ENCODE measurements at places on chromosomes 16 and 17.

- DNase-seq: no peak
Observed at GRCh38 chr16:49424961-49425360, 51.4 kb downstream of the C16orf78 start.

- DNase-seq: peak; percentile 84
Observed at GRCh38 chr17:74870512-74870911, 2.3 kb downstream of the FDXR start.

DNA sequence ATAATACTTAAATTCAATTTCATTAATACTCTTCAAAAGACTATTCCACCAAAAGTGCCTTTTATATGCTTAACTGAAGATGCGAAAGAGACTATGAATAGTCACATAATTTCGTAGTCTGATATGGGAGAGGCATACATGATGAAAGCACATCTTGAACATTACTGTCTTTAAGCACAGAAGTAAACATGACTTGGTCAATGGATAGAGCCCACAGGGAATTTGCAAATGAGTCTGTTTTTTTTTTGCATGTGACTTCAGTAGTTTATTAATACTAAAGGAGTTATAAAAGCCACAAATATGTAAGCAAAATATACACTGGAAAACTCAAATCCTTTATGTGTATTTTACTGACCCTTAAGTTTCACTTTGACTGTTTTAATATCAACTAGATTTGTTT lies 15.9 kb downstream of the ADPRM start:
- no peak for DNase-seq

GRCh38 chr17:57174591-57174990 lies 81.7 kb upstream of the MSI2 start:
- DNase-seq: no peak

- no peak for DNase-seq
Observed at GRCh38 chr17:42629411-42630009, 20.0 kb downstream of the TUBG1 start.

DNA sequence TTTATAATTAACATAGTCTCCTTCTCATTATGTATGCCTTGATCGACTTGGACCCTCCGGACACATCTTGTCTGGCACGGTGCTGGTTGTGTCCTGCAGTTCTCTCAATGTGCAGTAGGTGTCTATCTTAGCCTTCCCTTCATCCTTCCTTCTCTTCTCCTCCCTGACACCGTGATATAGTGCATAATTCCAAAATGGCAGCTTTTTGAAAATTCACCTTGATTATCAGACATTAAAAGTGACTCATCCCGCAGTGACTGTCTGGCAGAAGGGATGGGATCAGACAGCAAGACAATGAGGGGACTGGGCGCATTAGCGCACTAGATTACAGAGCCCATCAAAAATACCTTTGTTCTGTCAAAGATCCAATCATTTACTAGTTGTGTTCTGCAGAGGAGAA lies 70.0 kb upstream of the PMFBP1 start:
- peak; percentile 73 for DNase-seq

DNA sequence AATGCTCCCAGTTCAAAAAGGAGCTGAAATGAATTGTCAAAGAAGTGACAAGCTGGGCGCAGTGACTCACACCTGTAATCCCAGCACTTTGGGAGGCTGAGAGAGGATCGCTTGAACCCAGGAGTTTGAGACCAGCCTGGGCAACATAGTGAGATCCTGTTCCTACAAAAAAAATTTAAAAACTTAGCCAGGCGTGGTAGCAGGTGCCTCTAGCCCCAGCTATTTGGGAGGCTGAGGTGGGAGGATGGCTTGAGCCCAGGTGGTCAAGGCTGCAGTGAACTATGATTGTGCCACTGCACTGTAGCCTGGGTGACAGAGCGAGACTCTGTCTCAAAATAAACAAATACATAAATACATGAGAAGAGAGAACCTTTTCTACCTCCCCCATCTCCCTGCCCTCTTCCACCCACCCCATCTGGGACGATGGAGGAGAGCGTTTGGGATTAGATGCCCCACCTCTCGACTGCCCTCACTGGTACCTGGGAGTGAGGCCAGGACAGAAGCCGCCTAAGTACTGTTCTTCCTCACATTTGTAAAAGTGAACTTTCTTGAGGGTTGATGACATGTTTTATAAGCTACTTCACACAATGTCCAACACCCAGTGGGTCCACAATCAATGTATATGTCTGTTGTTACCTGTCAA lies 2.4 kb downstream of the IL4R start:
- no peak for DNase-seq

DNA sequence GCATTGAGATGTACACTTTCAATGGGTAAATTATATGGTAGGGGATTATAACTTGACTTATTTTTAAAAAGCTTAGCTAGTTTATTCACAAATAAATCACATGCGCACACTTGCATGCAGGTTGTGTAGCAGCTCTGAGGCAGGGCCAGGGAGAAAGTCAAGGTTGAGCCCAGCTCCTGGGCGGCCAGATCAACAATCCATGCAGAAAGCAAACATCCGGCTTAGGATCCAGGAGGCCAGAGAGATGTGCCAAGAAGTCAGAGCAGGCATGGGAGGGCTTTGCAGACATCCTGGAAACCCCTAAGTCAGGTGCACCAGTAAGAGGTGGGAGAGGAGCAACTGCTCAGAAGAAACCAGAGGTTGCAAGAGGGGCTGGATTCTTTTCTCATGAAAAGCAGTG lies 186.5 kb downstream of the AXIN2 start:
- DNase-seq: no peak

DNA sequence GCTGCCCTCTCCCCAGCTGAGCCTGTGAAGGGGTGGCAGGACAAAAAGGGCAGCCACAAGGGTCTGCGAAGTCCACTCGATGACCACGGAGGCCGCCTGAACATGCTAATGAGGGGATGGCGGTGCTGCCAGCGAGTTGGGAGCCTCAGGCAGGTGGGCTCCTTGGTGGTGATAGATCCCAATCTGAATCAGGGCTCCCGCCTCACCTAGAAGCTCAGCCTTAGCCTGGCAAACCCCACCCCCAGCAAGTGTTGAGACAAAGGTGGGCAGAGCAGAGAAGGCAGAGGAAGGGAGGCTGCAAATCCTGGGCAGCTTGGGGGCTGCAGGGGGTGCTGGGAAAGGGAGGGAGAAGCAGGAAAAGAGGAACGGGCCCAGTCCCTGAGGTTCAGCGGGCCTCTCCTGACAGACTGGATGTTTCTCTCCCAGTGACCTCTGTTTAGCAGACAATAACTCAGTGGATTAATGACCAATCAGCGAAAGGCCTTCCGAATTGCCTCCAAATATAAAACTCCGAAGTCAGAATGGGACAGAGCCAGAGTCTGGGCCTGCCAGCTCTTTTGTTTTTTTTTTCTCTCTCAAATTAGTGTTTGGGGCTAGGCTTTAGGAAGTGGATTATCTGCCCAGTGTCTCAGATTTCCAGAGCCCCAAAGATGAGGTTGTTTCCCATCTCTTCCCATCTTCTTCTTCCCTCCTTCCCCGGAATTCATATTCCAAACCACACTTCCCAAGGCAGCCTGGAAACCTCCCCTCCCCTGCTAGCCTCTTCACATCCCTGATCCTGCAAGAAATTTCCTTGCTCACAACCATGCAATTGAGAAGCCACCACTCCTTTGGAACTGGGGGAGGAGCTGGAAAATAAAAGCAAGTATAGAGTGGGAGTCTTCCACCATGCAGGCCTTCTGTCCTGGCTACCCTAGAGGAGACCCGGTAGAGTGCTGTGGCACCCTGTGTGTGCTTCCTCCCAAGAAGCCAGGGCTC lies 15.2 kb upstream of the HOXB2 start:
- peak; percentile 64 for DNase-seq

DNA sequence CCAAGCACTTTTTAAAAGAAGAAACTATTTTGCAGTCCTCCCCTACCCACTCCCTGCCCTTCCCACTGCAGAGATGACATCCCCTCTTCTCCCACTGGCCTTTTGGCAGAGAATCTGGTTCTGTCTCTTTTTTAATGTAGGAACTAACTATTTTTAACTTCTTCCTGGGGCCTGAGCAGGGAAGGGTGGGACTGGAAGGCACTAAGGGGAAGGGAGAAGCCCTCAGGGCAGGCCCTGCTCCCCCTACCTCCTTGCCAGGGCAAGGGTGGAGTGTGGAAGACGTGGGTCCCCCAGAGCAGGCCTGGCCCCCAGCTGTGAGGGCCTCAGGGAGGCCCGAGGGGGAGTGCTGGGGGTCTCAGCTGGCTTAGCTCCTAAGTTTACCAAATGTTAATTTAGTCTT lies 19.5 kb downstream of the UNC13D start:
- DNase-seq: no peak

DNA sequence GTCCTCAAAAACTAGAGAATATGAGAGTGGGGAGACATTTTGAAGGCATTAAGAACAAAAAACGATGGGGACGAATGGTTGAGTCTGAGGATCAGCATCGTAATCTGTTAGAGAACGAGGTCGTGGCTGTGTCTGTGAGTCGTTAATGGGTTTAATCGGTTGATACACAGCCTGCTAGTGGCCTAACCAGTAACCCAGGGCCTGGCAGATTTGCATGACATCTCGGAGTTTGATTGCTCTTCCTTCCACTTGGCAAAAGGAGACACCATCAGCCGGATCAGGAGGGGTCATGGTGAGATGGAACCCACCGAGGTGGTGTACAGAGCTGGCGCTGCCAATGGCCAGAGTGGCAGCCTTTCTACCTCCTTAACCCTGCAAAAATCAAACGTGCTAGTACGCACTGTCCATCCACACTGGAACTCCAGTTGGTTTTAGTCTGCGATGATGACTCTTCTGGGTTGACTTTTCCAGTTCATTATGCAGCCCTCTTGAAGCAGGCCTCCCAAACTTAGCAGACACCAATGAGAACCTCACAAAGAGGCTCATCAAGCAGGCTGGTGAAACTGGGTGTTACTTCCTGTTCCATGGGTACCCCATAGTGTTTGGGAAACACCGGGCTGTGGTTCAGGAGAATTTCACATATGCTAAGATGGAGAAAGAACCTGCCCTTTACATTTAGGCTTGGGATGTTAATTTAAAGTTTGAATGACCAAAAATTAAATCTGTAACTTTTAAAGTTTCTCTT lies 4.1 kb downstream of the HS3ST3B1 start:
- no peak for DNase-seq

- DNase-seq: no peak
Observed at GRCh38 chr17:40331743-40332641, 23.0 kb downstream of the RARA start.

GRCh38 chr16:16868727-16869126 lies 489.8 kb downstream of the NPIPA7 start:
- DNase-seq: no peak
